ENCODE measurements at places on chromosomes 12 and 14.

- DNase-seq, result no peak
Measured at GRCh38 chr12:47361389-47362021, 281.7 kb upstream of the AMIGO2 start.

DNA sequence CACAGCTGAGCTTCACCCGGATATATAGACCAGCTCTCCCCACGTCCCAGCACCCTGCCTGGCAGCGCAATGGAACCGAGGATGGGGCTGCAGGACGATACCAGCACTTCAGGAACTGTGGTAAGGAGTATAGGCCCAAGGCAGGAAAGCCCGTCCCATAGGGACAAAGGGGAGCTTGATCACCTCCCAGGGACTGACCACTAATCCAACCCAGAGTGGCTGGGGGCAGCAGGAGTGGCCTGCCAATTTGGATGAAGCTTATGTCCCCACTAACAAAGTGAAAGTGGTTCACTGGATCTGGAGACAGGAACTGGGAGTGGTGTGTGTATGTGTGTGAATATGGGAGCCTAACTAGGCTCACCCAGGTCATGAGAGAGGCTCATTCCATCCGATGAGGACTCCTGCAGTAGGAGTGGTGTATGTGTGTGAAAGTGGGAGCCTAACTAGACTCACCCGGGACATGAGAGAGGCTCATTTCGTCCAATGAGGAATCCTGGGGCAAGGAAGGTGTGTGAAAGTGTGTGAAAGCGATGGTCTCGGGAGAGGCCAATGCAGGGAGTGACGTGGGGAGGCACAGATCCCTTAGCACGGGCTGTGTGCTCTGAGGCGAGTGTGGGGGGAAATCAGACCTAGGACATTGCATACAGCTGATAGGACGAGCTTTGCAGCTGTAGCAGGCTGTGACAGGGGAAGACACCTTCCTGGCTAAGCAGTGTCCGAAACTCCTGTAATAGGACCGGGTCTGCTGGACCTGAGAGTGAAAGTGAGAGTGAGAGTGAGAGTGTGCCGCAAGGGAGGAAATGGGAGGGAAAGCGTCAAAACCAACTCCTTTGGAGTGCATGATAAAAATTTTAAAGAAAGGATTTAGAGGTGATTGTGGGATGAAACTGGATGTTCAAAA, 25.7 kb downstream of the KLRK1 start:
- no peak for DNase-seq

DNA sequence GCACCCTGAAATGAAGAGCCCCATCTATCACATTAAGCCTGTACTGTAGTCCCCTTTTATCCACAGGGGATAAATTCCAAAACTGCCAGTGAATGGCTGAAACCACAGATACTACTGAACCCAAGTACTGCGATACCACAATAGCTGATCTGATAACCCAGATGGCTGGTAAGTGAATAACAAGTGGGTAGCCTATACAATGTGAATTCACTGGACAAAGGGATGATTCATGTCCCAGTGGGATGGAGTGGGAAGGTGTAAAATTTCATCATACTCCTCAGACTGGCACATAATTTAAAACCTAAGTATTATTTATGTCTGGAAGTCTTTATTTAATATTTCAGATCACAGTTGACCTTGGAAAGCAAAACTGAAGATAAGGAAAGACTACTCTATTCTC, 201.3 kb downstream of the GPHN start:
- DNase-seq, result no peak

GRCh38 chr12:47773858-47774580, 981 bp downstream of the SLC48A1 start:
- no peak for DNase-seq

DNA sequence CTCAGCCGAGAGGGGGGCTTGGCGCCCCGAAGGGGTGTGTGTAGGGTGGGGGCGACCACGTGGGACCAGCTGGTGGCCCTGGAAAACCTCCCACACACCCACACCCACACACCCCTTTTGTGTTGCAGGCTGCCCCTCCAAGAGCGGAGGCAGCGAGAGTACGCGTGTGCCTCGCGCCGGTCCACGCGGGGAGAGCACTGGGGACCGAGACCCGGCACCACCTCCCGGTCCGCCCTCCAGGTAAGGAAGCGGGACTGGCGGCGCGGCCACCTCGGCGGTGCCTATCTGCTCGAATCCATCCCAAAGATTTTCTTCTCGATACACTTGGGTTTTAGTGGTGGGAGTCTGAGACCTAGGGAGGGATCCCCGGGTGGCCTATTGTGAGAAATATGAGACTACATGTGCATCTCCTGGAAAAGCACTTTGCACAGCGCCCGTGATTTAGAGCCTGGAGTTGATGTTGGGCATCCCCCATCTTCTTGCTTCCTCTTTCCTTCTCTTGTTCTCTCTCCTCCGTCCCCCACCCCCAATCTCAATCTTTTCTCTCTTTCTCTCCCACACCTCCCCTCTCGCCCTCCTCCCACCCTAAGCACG, 393 bp downstream of the SYT1 start:
- DNase-seq, result no peak

GRCh38 chr14:99564926-99565259, 39.1 kb downstream of the CCDC85C start:
- no peak for DNase-seq

DNA sequence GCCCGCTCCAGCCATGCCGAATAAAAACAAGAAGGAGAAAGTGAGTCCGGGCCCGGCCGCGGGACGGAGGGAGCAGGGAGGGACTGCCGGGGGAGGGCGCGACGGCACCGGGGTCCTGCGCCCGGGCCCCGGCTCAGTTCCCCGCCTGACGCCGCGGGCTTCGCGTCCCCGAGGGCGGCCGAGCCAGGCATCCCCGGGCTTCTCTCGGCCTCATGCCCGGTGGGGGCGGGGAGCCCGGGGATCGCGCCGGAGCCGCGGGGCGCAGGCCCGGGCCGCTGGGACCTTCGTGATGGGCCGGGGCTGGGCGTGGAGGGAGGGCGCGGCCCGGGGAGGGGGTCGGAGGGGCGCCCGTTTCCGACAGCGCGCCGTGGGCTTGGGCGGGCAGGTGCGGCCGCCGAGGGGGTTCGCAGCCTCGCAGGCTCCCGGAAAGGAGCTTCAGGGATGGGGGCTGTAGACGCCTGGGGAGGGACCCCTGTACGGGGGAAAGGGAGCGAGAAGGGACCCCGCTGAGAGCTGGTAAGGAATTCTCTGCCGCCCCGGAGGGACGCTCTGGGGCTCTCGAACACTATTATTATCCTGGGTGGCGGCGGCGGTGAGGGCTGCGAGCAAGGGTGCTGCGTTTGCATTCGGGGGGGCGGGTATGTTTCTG, 496 bp downstream of the PPP2R5C start:
- DNase-seq, result no peak

GRCh38 chr12:79933532-79934264, 1.2 kb downstream of the PPP1R12A start:
- DNase-seq, result no peak

DNA sequence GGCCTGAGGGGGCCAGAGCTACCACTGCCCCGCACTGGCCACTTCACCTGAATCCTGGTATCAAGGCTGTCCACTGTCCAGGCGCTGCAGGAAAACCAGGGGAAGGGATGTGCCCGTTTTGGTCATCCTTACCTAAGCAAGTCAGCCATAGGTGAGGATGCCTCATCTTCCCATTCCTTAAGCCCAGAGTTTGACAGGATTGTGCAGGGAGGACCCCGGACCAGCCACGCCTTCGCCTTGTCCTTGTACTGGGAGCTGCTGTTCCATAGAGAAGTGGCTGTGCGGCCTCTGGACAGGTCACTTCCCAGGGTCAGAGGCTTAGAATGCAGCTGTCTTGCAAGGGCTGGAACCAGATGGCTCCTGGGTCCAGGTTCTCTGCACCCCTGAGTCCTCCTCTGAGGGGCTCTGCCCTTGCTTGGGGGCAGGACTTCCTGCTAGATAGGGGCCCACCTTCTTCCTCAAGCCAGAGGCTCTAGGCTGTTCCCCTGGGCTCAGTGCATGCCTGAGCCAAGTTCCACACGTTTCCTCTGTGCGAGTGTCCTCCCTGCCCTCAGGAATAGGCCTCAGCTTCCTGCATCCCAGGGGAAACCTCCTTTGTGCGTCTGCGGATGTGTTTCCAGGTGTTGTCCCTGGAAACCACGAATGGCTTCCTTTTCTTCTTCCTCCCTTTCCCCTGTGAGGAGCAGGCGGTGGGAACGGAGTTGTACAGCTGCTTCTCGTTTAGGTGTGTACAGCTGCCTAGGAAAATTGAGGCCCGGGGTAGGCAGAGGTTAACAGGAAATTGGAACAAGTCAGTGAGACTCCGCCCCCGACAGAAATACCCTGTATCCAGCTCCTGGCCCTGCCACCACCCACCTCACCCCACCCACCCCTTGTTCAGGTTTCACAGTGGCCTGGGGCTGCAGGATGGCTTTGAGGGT, 54.3 kb upstream of the RIN3 start:
- no peak for DNase-seq

GRCh38 chr14:28494196-28494595, 272.4 kb upstream of the FOXG1 start:
- DNase-seq, result no peak

DNA sequence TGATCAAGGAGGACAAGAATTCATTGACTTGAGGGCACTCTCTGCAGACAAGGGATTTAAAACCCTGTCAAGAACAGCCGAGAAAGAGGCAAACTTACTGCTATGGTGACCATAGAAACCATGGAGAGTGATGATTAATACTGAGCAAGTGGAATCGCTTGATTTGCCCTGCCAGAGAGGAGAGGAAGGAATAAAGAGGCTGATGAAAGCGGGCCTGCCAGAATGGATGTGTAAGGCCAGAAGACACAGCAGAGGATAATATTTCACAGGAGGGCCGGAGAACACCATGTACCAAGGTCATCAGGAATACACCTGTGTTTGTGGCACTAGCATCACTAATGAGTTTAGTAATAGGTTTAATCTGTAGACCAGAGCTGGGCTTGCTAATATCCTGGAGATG, 221.8 kb upstream of the DCN start:
- no peak for DNase-seq

GRCh38 chr12:104058802-104059201, 5.5 kb upstream of the HCFC2 start:
- DNase-seq, result no peak

GRCh38 chr14:99254328-99255009, 17.5 kb downstream of the BCL11B start:
- DNase-seq, result no peak

GRCh38 chr14:87405563-87405962, 587.4 kb downstream of the GALC start:
- no peak for DNase-seq

GRCh38 chr14:38129705-38130104, 78.0 kb upstream of the SSTR1 start:
- no peak for DNase-seq
